Effector CD4-positive, alpha-beta T cell (primary cell): ENCODE measurements at places on chromosomes 5 and 9.

DNA sequence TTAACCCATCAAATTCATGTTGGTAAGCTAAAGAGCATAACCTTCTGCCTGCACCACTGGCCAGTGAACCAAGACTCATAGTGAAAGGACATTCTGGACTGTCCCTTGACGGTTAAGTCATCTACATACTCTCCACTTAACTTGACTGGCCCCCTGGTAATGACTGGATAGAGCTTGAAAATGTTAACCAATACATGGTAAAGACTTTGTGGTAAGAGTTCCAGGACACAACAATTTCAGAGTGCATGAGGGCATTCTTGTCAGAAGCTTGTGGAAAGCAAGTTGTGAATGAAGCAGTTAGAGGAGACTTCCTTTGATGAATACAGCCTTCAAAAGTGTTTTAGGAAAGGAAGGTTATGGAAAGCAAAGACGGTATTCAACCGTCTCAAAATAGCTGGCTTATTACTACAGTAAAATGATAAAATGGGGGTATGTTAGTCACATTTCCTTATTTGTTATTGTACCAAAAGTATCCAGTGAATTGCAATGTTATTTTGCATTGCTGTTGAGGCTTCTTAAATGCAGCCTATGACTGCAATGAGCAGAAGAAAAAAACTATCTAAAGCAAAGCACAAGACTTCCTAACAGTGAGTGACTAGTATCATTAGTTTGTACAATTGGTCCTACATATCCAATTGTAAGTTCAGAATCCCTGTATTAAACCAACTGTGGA is 47.2 kb upstream of the DAB2 start:
- DNase-seq = no peak

DNA sequence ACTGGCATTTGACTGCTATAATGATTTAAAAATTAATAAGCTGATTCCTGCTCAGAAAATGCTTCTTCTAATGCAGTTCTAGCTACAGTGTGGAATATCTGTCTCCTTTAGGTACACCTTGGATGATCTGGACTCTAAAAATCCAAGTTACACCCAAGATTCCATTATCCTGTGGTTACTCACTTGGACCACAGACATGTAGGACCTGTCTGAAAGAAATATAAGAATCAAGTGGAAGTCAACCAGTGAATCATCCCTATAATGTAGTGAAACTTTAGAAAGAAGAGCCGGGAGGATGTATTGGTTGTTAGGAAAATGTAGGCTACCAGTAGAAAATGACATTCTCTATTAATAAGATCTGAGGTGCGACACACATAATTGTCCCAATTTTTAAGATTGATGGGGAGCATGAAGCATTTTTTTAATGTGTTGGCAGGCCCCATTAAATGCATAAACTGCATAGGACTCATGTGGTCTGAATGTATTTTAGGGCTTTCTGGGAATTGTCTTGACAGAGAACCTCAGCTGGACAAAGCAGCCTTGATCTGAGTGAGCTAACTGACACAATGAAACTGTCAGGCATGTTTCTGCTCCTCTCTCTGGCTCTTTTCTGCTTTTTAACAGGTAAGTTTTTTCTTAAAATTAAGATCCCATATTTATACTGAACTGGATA is at the start of gene SPINK6:
Gene SPINK6 (plus strand): TSS at position 512 of the 673 bp plus-strand sequence. CDS start 55 bp downstream, at position 567.
- DNase-seq = no peak

DNA sequence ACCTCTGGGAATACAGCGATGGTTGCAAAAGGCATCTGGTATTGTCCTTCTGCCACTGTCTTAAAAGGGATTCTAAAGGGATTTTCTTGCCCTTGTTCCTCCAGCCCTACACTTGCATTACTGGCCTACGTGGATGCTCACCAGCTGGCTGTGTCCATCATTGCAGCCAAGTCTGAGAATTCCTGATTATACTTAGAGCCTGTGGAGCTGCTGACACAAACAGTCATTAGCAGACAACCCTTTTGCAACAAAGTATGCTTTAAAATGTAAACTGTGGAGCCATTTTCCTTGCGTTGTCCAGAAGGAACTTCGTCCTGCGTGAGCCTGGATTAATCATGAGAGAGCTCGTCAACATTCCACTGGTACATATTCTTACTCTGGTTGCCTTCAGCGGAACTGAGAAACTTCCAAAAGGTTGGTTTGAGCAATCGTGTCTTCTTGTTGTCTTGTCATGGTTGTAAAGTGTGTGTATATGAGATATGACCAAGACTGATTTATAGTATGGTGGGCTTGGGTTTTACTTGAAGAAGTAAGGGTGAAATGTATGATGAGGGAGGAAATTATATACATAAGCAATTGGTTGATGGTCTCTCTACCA is at the start of gene MUSK:
Gene MUSK (plus strand): TSS at position 222 of the 598 bp plus-strand sequence. CDS start 114 bp downstream, at position 336.
- no peak for DNase-seq

- no peak for DNase-seq
Measured at GRCh38 chr9:18617759-18618158, 143.8 kb downstream of the ADAMTSL1 start.

DNA sequence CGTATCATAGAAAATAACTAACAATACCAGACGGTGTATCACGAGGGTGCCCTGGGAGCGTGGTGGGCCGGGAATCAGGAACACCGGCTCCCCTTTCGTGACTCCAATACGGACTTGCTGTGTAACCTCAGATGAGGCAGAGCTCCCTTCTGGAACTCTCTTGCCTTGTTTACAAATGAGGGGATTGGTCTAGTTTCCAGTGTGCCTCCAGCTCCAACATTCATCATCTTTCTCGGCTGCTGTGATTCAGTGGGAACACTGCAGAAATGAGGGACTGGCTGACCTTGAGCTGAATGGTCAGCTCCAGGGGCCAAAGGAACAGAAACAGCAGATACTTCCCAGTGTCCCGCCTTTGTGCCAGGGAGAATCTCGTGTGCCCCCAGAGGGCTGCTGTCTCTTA is 22.6 kb upstream of the TGFBI start:
- no peak for DNase-seq

DNA sequence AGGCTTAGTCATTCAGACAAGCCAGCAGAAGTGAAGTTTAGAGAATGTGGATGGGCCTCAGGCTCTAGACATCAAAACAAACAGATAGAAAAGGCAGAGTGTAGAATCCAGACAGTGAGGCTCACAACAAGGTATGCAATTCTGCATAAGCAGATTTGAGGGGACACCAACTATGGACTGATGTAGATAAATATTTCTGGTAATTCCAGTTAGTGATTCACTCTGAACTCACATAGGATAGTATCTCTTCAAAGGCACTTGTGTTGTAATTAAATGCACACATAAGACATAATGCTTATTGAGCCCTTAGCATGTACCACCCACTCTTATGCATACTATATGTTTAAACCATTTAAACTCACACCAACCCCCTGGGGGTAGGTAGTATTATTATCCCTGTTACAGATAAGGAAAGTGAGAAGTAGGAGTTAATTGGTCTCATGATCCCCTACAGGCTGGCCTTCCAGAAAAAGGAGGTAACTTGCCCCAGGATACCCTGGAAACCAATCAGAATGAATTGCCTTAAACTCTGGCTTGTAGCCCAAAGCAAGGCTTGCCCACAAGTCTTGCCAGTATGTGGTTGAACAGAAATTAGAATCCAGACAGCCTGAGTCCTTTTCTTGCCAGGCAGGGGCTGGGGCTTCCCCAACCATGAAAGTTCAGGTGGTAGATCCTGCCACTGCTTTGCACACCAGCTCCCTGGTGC is 39.5 kb upstream of the HSPB3 start:
- DNase-seq = no peak

DNA sequence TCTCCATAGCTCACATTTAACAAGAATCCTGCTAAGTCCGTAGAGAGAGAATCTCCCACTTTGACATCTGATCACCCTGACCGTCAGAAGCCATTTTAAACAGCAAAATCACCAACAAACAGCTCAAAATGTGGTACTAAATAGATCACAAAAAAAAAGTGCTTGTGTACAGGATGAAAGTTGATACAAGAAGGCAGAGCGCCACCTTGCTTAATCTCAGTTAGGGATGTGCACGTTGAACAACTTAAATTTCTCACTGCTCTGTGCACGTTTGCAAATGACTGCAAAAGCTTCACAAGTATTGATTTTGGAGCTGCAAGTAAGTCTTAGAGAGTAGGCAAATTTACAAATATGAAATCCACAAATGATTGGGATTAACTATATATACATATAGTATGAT is 63.1 kb upstream of the NREP start:
- DNase-seq = no peak

DNA sequence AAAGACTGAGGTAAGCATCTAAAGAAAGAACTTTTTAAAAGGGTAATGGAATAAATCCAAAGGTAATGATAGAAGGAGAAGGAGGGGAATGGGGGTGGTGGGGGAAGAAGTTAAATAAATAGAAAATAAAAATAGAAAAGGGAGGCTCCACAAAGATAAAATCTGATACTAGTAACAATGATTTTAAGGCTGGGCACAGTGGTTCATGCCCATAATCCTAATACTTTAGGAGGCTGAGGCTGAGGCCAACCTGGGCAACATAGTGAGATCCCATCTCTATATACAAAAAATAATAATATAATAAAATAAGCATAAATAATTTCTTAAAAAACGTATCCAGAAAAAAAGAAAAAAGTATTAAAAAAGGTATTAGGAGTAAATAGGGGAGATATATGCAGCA is 89.3 kb downstream of the FNBP1 start:
- no peak for DNase-seq

DNA sequence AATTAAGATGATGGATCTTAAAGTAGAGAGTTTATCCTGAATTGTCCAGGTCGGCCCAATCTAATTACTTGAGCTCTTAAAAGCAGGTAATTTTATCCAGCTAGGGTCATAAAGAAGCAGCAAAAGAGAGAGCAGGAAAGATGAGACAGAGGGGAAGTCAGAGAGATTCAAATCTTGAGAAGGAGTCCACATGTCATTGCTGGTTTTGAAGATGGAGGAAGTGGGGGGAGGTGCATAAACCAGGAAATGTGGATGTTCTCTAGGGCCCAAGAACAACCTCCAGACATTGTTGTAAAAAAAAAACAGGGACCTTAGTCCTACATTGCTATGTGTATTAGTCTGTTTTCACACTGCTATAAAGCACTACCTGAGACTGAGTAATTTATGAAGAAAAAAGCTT is 66.4 kb downstream of the SLCO4C1 start:
- no peak for DNase-seq

GRCh38 chr5:67092535-67092934 is 104.1 kb downstream of the CD180 start:
- no peak for DNase-seq

- no peak for DNase-seq
Measured at GRCh38 chr5:14250084-14250695, 107.0 kb downstream of the TRIO start.
